ENCODE measurements at places on chromosomes 3 and 15.

- no peak for DNase-seq
Measured at GRCh38 chr3:184760337-184761074, 48.6 kb upstream of the MAGEF1 start.

- DNase-seq: no peak
Measured at GRCh38 chr3:128276577-128277183, 123.4 kb downstream of the EEFSEC start.

- no peak for DNase-seq
Measured at GRCh38 chr3:152184971-152185686, 83.6 kb upstream of the MBNL1 start.

DNA sequence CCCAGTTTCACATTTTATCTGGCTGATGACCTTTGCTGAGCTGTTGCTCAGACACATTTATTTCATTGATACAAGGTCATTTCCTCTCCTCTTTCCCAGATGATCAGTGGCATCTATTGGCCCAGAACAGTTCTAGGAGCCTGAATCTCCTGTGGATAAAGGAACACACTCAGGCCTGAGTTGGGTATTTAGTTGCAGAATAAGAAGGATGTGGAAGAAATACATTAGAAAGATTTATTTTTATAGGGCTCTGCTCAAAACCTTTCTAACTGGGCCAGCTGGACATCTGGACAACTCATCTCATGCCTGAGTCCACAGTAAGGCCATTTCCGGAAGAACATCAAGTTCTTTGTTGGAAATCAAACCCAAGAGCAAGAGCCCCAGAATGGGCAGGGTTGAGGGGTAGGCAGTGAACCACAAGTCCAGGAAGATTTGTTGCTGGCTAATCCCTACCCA, 19.7 kb upstream of the MFGE8 start:
- DNase-seq: no peak

GRCh38 chr15:64004056-64004455, 42.2 kb downstream of the DAPK2 start:
- DNase-seq: no peak

- no peak for DNase-seq
Measured at GRCh38 chr3:8702560-8702959, 31.0 kb upstream of the CAV3 start.

DNA sequence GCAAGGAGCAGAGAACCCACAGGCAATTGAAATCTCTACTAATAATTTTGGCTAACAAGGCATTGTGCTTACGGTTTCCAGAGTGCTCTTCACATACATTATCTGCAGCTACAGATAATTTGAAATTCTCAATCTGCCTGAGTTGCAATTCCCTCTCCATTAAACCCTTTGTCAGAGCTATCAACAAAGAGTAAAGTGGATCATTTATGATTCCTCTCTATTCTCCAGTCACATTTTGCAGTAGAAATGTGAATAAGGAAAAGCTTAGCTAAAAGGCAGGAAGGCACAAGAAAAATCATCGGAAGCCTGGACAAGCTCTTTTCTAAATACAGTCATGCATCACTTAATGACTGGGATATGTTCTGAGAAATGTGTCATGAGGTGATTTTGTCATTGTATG, 49.6 kb downstream of the FAM98B start:
- DNase-seq: no peak

DNA sequence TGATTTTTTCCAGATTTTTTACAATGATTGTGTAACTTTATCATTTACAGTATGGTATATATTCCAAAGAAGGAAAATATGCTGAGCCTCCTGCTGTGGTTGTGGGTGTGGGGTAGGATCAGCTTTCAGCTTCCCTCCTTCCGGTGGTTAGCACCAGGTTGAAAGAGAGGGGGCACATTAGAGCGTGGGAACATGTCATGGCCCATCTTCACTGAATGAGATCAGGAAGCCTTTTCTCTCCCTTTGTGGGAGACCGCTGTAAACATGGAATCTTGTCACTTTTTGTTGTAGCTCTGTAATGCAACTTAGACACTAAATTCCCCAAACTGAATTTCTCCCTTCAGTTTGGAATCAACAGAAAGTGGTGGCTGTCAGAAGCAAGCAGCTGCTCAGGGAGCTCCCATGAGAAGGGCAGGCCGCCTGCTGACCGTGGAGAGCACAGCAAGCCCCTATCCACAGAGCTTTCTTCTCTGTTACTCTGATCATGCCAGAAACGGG, 86.7 kb upstream of the LIMD1 start:
- no peak for DNase-seq

DNA sequence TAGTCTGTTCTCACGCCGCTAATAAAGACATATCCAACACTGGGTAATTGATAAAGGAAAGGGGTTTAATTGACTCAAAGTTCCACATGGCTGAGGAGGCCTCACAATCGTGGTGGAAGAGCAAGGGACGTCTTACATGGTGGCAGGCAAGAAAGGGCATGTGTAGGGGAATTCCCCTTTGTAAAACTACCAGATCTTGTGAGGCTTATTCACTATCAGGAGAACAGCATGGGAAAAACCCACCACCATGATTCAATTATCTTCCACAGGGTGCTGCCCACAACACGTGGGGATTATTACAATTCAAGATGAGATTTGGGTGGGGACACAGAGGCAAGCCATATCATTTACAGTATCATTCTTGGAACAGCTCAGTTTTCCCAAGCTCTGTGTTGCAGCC, 268.0 kb downstream of the SUCLG2 start:
- DNase-seq: no peak

GRCh38 chr3:166367947-166368533, 530.8 kb upstream of the BCHE start:
- DNase-seq: no peak

DNA sequence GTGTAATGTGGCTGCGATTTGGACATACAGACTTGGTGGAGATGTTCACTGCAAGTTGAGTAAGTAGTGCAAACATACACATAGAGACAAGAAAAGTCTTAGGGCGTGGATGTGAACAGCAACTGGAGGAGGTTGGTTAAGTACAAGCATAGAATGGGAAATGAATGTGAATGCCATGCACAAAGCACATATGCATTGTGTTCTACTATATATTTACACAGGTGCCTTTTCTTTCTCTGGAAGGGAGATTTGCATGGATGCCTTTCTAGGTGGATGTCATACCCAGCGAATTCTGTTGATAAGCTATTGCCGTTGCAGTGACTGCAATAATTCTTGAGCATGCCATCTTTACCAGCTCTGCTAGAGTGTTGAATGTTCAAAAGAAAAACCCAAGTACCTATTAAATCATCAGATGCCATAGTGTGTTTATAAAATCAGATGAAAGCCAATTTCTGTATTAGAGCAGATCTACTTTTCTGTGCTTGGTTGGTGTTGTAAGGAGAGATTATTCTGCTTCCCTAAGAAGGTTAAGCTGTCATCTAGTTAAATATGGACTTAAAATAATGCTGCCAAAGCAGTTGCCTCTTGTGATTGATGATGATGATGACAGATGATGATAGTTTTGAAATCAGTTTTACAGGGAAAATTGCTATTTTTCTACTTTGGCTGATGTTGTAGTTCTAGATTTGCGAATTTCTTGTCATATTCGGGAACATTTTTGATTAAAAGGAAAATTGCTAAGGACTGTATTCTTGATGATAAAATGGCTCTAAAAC, 148.4 kb downstream of the CNTN4 start:
- peak; percentile 46 for DNase-seq

DNA sequence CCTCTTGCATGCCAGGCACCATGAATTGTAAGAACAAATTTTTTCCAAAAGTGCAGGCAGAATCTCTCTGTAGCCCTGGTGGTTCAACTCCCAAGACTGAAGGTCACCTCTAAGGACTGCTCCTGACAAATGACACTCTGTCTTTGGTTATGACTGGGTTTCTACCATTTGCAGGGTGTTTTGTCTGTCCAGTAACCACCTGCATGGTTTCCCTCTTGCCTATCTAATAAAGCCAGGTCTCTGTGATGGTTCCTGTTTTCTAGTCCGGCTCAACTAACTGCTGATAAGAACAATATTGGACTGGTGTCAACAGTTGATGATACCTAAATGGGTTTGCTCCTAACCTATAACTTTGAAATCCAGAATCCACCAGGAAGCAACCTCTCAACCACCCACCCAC, 43.7 kb downstream of the ATP8B4 start:
- DNase-seq: no peak

DNA sequence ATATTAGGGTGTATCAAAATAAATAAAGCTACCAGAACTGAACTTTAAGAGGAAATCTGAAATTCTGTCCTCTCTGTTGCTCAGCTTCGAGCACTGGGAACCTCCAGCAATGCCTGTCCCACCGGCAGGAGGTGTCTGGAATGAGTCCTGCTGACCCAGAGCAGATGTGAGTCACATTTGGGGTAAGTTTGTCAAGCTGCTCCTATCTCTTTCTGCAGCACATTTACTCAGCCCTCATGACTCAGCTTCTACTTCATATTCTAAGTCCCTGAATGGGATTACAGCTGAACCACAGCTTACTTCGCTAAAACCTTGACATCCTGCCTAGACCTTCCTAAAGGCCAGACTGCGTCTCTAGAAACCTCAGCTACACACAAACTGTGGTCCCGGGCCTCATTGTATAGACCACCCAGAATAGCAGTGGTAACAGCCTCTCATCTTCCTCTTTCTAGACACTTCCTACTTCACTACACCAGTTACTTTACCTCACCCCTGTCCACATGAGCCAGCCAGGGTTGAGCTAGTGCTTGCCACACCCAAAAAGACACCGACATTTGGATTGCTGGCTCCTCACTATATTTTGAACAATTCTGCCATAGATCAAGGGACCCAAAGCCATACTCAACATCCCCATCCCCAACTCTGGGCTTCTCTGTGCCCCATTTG, 109.6 kb upstream of the TMCO5A start:
- DNase-seq: no peak

DNA sequence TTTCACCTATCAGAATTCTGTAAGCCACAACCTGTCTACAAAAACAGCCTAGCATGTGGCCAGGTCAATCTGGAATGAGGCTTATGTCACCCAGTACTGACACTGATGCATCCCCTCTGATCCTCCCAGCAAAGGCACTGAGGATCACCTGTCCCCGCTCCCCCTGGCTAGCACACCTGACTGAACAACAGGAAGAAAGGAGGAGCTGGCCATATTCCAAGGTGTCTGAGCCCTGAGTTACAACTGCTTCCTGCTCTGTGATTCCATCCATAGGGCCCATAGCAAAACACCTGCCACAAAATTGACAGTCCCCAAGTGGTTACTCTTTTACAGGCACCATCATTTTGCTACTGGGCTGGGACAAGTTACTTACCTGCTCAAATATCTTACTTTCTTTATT, 555.5 kb upstream of the CFAP20DC start:
- DNase-seq: peak; percentile 69

DNA sequence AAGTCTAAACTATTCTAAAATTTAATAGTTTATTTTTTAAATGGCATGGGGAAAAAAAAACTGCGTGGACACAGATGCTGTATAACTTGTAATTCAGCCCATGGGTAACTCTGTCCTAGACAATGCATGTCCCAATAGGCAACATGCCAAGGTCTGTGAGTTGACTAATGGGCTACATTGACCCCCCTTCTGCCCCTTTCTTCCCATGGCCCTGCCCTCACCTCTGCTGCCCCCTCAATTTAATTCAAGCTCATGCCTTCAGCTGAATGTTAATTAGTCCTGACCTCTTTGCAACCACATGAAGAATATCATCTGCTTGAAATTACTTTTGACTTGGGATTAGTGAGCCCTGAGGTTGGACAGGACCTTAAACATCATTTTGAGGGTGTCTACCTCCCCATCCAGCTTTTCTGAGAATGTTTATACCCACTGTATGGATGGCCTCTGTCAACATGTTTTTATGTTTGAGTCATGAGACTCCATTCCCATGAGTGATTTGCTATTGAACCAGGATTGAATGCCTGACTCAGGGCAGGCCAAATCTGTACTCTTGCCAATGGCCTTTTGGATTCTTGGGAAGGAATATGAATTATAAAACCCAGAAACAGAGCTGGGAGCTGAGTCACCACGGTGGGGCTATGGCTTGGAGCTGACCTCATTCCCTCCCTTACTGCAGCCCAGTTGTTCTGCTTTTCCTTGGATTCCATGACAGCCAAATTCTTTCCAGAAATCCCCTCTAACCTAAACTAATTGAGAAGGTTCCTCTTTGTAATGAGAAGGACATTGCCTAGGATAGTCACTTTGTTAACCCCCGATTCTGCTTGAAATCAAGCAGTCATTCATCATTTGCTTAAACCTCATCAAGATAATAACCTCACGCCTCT, 33.5 kb upstream of the PDE8A start:
- no peak for DNase-seq

GRCh38 chr15:50063226-50063625, 55.8 kb downstream of the ATP8B4 start:
- DNase-seq: no peak

DNA sequence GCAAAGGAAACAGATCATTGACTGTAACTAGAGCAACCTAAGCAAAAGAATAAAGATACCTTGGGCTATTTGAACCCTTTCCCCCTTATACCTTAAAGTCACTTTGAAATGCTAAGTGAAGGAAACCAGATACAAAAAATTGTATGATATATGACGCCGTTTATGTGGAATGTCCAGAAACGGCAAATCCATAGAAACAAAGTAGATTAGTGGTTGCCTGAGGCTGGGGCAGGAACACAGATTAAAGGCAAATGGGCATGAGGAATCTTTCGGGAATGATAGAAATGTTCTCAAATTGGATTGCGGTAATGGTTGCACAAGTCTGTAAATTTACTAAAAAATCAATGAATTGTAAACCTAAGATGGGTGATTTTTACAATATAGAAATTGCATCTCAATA, 160.1 kb upstream of the CCDC54 start:
- DNase-seq: no peak

GRCh38 chr3:168878655-168879054, 782.9 kb upstream of the GOLIM4 start:
- no peak for DNase-seq

Data from NCI-H2081 (cell line).